ENCODE measurements at places on chromosomes 5 and 9. TPM values are rescaled to one million over a fixed set of nuclear protein-coding genes. Genes with fewer than 3 reads are reported as not detected.

MORN5 gene
- total RNA-seq = not detected

- no peaks in the 10 kb centered on the region for H3K4me1 ChIP-seq
- H3K36me3 ChIP-seq = no peaks in the 10 kb centered on the region
- H3K4me3 ChIP-seq = no peak overlapping the region
- no peak overlapping the region for H3K27ac ChIP-seq
- DNase-seq = no peak
- H3K27me3 ChIP-seq = peaks cover 63% of the 10 kb centered on the region
These were observed 12.8 kb upstream of the PDZD2 start for GRCh38 chr5:31626156-31626555.

DNA sequence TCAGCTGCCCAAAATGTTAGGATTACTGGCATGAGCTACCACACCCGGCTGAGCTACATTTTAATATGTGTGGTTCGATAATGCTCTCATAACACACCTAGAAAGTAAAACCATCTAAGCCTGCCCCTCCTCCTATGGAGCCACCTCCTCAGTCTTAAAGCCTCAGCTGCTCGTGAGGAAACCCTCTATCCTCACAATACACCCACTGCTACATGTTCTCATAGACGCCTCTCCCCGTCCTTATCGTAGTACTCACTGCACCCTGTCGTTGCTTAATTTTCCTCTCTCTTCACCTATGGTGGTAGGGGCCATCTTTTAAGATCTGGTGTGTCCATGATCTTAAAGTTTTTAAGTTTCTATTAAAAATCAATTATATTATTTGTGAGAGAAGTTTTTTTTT is 72.9 kb downstream of the RCL1 start:
- H3K4me1 ChIP-seq = no peaks in the 10 kb centered on the region
- no peaks in the 10 kb centered on the region for H3K36me3 ChIP-seq
- no peak overlapping the region for H3K27ac ChIP-seq

GRCh38 chr9:6739218-6739617 is 18.6 kb upstream of the KDM4C start:
- DNase-seq = no peak
- no peaks in the 10 kb centered on the region for H3K27me3 ChIP-seq

GRCh38 chr9:68731857-68732256 is 26.8 kb downstream of the PIP5K1B start:
- H3K27me3 ChIP-seq = no peaks in the 10 kb centered on the region
- no peak overlapping the region for H3K27ac ChIP-seq
- no peak for DNase-seq

- no peaks in the 10 kb centered on the region for H3K27me3 ChIP-seq
- H3K4me3 ChIP-seq = no peak overlapping the region
- no peak for DNase-seq
- H3K36me3 ChIP-seq = no peaks in the 10 kb centered on the region
- H3K4me1 ChIP-seq = peaks cover 7% of the 10 kb centered on the region
These were observed 60.8 kb downstream of the CDH18 start for GRCh38 chr5:19927170-19927569.
